ENCODE measurements at places on chromosomes 16 and 17. TPM values are rescaled to one million over a fixed set of nuclear protein-coding genes. Genes with fewer than 3 reads are reported as not detected.

The MED9 gene
- 12.2 TPM for total RNA-seq

The BEAN1 gene
- total RNA-seq = not detected

DNA sequence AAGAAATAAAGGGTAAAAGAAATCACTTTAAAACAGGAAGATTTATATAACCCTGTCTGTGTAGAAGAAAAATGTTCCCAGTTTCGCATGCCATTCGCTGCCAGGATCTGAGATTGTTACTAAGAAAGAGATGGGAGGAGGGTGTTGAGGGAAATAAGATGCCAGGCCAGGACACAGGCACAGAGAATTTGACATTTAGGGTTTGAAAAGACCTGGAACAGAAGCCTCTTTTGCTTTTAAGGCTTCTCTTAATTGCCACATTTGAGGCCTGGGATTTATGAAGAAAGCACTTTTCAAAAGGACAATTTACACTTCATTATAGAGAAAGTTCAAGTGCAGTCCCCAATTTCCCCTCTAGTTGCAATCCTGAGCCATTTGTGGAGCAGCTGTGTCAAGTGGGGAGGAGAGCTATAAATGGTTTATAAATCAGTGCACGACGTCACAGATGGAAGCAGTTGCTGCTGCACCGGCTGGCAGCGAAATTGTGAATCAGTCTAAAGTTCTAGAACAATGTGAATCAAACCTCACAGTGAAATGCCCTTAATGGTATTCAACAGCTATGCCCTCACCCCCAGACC, 26.5 kb upstream of the C16orf87 start:
- no peak for DNase-seq

The EEF2K gene
- total RNA-seq = 24.1 TPM

DNA sequence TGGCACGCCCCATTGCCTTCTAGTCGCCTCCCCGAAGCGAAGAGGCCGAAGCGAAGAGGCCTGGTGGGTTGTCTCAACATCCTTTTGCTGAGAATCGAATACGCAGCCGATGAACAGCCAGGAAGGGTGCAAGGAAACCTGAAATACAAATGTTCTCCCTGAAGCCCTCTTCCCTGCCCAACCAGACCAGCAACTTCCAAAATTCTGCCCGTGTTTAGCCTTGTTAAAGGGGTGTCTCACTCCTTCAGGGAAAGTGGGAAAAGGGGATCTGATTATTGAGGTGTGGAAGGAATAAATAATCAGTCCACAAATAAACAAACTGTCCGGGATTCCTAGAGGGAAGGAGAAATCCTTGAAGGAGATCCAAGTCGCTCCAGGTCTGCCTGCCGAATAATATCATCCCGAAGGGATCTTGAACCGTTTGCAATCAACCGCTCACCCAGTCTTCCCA, 1.4 kb upstream of the FOXC2 start:
- DNase-seq = no peak

The CDH8 gene
- total RNA-seq = not detected
